ENCODE measurements at places on chromosomes 1 and 21.

GRCh38 chr1:226627050-226627755 is 78.6 kb downstream of the STUM start:
- DNase-seq = no peak

DNA sequence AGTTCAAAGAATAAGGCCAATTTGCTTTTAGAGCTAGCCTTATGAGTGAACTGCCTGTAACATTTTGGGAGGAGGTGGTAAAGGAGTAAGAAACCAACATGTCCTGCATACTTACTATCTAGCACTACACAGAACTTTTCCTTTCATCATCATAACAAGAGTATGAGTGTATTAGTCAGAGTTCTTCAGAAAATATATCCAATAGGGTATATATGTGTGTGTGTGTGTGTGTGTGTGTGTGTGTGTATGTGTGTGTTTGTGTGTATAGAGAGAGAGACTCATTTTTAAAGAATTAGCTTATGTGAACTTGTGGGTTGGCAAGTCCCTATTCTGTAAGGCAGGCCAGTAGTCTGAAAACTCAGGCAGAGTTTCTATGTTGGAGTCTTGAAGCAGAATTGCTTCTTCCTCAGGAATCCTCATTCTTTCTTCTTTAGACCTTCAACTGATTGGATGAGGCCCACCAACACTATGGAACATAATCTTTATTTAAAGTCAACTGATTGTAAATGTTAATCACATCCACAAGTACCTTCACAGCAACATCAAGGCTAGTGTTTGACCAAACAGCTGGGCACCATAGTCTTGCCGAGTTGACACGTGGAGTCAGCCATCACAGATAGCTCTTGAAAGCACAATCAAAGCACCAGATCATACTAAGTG is 121.9 kb downstream of the CYYR1 start:
- no peak for DNase-seq

DNA sequence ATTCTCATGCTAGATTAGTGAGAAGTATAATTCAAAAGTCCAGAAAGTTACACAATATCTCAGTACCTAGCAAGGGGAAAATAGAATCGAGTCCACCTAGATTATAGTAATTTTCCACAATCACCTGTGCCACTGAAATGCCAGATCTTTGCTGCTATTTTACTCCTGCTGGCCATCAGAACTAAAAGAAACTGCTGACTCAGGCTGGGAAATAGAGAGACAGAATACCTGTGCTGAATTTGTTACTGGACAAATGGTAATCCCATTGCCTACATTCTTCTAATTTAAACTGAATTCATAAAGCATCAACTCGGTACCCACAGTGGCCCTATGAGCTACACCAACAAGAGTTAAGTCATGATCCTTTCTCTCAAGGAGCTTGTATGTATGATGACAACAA is 55.0 kb downstream of the USH2A start:
- DNase-seq = no peak

DNA sequence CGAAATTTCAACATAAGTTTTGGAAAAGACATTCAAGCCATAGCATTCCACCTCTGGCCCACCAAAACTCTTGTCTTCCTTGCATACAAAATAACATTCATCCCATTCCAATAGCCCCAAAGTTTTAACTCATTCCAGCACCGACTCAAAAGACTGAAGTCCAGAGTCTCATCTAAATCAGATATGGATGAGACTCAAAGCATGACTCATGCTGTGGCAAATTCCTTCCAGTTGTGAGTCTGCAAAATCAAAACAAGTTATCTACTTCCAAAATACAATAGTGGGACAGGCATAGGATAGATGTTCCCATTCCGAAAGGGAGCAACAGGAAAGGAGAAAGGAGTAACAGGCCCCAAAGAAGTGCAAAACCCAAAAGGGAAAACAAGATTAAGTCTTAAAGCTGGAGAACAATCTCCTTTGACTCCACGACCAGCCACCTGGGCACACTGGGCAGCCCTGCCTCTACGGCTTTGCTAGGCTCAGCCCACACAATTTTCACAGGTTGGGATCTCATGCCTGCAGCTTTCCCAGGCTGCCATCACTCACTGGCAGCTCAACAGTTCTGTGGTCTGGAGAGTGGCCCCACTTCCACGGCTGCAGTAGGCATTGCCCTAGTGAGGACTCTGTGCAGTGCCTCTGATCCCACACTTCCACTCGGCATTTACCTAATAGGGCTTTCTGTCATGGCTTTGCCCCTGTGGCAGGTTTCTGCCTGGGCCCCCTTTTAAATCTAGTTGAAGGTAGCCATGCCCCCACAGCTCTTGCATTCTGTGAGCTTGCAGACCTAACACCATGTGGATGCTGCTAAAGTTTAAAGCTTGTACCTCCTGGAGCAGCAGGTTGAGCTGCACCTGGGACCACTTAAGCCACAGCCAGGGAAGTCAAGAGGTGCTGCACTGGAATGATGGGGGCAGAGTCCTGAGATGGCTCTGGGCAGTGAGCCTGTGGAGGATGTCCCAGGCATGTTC is 51.0 kb downstream of the RUNX3 start:
- no peak for DNase-seq

GRCh38 chr21:38994042-38994441 is 188.3 kb downstream of the ETS2 start:
- no peak for DNase-seq

GRCh38 chr21:35051287-35051818 is 2.3 kb upstream of the RUNX1 start:
- peak; percentile 87 for DNase-seq

DNA sequence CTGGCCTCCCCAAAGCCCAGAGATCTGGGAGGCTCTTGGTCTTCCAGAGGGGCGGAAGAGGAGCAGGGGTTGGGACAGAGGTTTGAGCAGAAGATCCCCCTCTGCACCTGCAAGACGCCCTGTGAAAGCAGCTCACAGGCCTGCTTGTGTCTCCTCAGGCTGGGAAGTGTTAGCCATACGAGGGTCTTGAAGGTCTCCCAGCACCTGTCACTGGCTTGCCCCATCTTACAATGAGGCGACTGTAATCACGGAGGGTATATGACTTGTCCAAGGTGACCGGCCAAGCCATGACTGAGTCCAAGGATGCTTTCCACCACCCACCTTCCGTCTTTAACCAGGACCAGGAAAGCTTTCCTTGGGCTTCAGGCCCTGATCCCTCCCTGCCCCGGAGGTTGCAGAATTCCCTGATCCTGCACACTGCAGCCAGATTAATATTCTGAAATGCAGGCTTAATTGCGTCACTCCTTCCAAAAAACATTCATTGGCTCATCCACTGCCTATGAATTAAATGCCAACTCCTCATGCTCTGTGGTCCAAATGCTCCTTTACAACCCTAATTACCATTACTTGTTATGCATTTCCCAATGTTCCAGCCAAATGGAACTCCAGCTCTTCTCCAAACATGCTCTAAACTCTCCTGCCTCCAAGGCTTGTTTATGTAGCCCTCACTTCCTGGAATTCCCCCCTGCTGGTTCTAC is 64.0 kb downstream of the DDX20 start:
- DNase-seq = no peak

- DNase-seq = no peak
Observed at GRCh38 chr1:33183306-33183705, 1.5 kb upstream of the TRIM62 start.

DNA sequence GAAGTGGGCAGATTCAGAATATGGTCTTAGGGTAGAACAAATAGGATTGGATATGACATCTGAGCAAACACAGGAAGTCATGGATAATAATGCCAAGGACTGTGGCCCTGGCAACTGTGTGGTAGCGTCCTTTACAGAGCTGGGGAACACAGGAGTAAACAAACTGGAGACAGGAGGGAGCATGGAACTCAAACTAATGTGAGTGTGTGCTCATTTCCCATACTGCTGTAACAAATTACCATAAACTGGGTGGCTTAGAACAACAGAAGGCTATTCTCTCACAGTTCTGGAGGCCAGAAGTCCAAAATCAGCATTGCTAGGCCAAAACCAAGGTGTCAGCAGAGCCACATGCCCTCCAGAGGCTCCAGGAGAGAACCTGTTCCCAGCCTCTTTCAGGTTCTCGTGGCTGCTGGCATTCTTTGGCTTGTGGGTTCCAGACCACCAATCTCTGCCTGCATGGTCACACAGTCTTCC is 106.4 kb downstream of the TGFBR3 start:
- DNase-seq = no peak

GRCh38 chr1:94309216-94309615 is 71.8 kb upstream of the ARHGAP29 start:
- no peak for DNase-seq

GRCh38 chr1:94672934-94673333 is 131.4 kb upstream of the F3 start:
- no peak for DNase-seq

- DNase-seq = no peak
Observed at GRCh38 chr1:241870336-241870735, 22.3 kb downstream of the EXO1 start.

- DNase-seq = no peak
Observed at GRCh38 chr1:36717431-36717830, 234.7 kb upstream of the CSF3R start.

DNA sequence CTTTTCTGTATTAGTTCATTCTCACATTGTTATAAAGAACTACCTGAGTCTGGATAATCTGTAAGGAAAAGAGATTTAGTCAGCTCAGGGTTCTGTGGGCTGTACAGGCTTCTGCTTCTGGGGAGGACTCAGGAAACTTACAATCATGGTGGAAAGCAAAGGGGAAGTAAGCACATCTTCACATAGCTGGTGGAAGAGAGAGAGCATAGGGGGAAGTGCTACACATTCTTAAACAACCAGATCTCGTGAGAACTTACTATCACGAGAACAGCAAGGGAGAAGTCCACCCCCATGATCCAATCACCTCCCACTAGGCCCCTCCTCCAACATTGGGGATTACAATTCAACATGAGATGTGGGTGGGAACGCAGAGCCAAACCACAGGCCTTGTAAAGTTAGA is 37.9 kb upstream of the AHCTF1 start:
- no peak for DNase-seq

- no peak for DNase-seq
Observed at GRCh38 chr1:239810061-239810481, 281.6 kb upstream of the FMN2 start.

All from CD4-positive, alpha-beta T cell treated with Interleukin-2 at 100 ng/mL for 4 hours (primary cell).